ENCODE measurements at places on chromosomes 5 and 9.

GRCh38 chr5:107389130-107389774 lies 281.5 kb downstream of the EFNA5 start:
- no peak for DNase-seq

DNA sequence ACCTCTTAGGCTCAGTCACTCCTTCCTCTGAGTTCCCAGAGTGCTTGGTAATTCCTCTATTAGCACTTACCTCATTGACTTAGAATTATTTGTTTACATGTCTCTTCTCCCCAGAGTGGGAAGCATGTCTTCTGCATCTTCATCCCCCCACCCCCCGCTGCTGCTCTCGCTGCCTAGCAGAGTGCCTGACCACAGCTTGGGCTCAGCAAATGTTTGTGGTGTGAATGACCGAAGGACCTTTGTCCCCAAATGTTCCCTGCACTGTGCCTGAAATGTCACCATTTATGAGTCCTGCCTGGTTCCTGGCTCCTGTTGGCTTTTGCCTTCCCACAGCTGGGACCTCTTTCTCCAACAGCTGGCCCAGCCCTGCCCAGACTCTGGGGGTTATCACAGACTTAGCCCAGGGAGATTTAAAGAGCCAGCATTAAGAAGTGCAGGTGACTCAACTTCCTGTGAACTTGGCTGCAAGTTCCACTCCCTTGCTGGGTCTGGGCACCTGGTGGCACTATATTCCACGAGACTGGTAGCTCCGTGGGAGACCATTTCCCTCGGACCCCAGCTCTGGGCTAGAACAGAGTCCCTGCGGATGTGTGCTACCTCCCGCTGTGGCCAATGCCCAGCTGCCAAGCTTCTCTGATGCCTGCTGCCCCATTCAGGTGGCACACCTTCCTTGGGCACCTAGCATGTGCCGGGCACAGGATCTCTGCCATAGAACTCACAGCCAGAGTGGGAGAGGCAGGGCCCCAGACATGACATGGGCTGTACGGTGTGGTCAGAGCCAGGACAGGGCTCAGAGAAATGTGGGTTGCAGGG lies 1.8 kb upstream of the HMCN2 start:
- no peak for DNase-seq

- DNase-seq: no peak
Measured at GRCh38 chr5:84354101-84354500, 30.6 kb downstream of the EDIL3 start.

- no peak for DNase-seq
Measured at GRCh38 chr5:96408210-96408777, 24.8 kb downstream of the PCSK1 start.

GRCh38 chr9:76162086-76162730 lies 232.0 kb downstream of the RFK start:
- DNase-seq: no peak

DNA sequence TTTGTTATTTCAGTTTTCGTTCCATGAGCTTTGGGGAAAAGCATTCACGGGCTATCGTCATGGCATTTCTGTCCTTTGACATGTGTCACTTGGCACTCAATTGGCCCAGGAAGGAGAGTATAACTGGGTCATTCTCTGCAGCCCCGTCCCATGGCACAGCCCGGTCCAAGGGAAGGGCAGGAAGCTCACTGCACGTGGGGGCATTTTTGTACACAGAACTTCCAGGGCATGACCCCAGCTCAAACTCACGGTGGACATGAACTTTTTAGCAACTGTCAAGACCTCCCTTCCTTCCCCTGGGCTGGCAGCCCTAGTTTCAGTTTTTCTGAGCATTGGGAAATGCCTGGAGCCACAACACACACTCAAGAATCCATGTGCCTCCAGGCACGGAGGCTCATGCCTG lies 161.6 kb upstream of the PANK3 start:
- no peak for DNase-seq

DNA sequence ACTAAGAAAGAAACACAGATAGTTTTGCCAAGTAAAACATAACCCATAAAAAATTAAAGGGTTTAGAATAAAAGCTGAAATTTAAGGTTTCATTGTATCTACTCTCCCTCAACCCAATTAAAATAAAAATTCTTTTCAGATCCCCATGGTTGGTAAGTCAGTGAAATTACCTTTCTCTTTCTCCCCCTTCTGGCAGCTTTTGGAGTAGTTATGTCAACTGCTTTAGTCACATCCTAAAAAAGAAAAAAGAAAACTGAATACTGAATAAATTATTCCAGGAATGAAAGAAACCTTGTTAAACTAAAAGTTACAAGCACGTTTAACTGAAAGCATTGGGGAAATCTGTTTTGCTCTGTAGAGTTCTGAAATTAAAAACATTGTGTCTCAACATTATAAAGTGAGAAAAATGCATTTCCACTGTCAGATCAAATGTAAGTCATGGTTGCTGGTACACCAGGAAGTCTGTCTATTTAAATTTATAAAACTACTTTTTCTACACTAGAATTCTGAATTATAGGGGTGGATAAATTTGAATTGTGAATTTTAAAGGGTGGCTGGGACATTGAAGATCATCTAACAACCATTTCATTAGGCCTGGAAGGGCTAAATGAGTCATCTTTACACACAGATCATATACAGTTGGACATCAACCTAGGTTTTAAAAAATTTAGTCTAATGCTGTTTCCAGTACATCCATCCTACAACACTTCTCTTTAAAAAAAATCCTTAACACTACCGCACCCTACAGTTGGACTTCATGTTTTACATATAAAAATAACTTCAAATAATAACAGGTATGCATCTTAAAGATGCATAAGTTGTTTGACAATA lies 24.7 kb downstream of the PSIP1 start:
- peak; percentile 31 for DNase-seq

GRCh38 chr9:69745716-69746437 lies 13.9 kb downstream of the PTAR1 start:
- peak; percentile 20 for DNase-seq

GRCh38 chr5:88727705-88728313 lies 155.2 kb downstream of the MEF2C start:
- peak; percentile 39 for DNase-seq

GRCh38 chr5:110019780-110020179 lies 330.1 kb downstream of the MAN2A1 start:
- no peak for DNase-seq

- no peak for DNase-seq
Measured at GRCh38 chr5:107869438-107870115, 198.8 kb upstream of the EFNA5 start.

- DNase-seq: no peak
Measured at GRCh38 chr5:95800553-95800952, 22.0 kb downstream of the GLRX start.

DNA sequence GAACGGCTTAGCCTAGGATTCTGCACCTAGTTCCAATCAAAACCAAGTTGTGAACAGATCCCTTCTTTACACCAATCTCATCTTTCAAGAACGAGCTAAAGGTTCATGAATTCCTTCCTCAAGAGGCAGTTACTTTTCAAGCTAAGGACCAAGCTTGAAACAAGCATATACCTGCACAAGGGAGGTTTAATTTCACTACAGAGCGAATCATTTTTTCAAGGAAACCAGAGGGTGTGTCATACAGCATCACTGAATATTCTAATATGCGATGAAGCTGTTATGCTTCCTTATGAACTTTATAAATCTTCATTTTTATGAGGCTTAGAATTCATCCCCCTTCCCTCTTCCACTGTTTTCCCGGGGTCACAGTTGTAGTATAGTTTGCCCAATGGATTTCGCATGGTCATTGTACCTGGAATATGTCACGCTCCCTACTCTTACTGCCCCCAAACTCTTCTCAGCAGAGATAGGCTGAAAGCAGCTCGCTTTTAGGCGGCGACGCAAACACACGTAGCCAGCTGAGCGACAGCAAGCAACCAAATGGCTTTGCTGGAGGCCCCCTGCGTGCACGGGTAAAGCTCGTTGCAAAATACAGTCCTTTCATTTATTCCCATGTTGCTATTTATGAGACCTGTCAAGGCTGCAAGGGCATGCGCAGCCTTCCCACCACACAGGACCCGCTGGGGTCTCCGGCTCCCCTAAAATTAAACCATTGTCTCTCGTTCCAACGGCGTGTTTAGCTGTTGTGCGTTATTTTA lies 832 bp downstream of the LMBRD2 start:
- DNase-seq: peak; percentile 75

- peak; percentile 16 for DNase-seq
Measured at GRCh38 chr5:77139001-77139400, 51.9 kb upstream of the ZBED3 start.

GRCh38 chr5:177290816-177291596 lies 12.5 kb downstream of the RAB24 start:
- no peak for DNase-seq

Data from neural progenitor cell (in vitro differentiated cells).